Gastrocnemius medialis (tissue), 4 donors: ENCODE measurements at places on chromosomes 6 and 20. TPM values are rescaled to one million over a fixed set of nuclear protein-coding genes. Genes with fewer than 3 reads are reported as not detected.

The CST1 gene
- not detected for total RNA-seq

The MYBL2 gene
- not detected for total RNA-seq

GRCh38 chr6:153553627-153554026 lies 422.5 kb upstream of the RGS17 start:
- H3K4me1 ChIP-seq: no peaks in the 10 kb centered on the region
- H3K36me3 ChIP-seq: no peaks in the 10 kb centered on the region
- DNase-seq: no peak
- H3K27ac ChIP-seq: no peak overlapping the region

The PROKR2 gene
- not detected for total RNA-seq

The C20orf141 gene
- total RNA-seq: not detected

DNA sequence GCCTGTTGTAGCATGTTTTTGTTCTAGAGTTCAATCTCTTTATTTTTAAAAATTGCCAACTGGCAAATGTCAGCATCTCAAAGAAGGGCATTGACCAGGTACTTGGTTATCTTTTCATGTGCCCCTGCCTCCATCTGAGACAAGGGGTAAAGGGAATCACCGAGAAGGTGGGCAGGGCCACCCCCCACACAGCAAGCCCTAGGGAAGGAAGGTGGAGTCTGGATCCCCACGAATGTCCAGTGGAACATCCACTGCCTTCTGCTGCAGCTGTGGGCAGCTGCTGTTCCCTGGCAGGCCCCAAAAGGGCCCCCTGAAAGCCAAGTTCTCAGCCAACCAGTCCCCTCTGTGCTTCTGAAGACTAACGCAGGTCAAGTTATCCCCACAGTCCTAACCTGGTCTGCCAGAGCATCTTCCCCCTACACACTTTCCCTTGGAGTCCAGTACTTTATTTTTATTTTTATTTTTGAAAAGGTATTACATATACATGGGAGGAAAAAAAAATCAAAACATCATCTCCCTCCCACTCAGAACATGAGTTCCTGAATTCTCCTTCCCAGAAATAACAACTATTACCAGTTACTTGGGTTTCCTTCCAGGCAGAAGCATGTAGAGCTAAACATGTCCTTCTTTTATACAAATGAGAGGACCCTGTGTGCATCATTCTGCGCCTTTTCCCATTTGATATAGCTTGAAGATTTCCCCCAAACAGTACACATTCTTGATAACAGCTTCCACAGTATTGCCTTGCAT lies 253.7 kb downstream of the MAFB start:
- no peak for DNase-seq
- H3K4me3 ChIP-seq: no peak overlapping the region
- no peak overlapping the region for H3K27ac ChIP-seq

GRCh38 chr6:6968357-6968730 lies 139.4 kb upstream of the RREB1 start:
- DNase-seq: no peak
- no peaks in the 10 kb centered on the region for H3K36me3 ChIP-seq
- H3K4me3 ChIP-seq: no peak overlapping the region
- H3K27me3 ChIP-seq: no peaks in the 10 kb centered on the region

GRCh38 chr6:126535595-126535994 lies 195.7 kb downstream of the CENPW start:
- H3K36me3 ChIP-seq: no peaks in the 10 kb centered on the region
- no peaks in the 10 kb centered on the region for H3K4me1 ChIP-seq
- no peak for DNase-seq
- no peak overlapping the region for H3K27ac ChIP-seq
- no peaks in the 10 kb centered on the region for H3K27me3 ChIP-seq
